COR-L47 (cell line): ENCODE measurements at places on chromosomes 5 and 9.
A peak's percentile ranks its signal among the peaks of the same experiment; 100 is the strongest.

GRCh38 chr9:37144762-37145161 is 24.4 kb downstream of the ZCCHC7 start:
- DNase-seq = no peak

GRCh38 chr9:97299809-97300414 is 7.5 kb upstream of the CCDC180 start:
- no peak for DNase-seq

DNA sequence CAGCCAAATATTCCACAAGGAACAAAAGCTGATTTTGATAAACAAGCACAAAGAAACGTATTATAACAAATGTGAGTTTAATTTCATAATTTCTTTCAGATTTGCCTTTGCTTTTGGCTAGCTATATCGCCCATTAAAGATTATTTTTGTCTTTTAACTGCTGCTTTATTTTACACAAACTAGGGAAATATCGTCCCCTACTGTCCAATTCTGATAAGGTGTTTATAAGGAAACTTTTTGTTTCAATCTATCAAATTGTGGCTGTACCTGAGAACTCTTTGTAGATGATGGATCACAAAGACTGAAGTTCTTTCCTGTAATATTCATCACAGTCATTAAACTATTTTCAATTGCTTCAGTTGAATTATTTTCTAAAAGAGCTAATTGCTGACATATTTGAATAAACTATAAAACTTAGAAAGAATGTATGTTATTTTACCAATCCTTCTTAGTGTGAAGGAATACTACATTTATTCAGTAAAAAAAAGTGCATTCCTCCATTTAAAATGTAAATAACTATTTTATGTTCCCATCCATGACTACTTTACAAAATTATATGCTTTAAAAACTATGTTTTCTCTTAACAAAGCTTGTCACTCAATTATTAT is 431.3 kb upstream of the ITGA1 start:
- peak; percentile 82 for DNase-seq

DNA sequence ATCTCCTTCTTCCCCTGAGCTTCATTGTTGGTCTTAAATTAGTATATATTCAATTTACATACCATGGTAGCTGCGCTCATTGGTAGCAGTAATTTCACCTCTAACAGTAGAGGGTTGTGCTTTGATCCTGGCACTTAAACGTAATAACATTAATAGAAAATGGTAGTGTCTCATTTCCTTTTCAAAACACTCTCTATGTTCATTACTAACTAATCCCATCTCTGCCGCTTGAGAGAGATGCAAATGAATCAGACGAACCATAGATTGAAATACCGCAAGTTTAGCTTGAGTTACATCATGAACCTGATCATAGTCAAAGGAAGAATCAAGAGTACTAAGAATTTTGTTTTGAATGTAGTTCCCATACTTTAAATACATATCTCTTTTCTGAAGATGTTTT is 2.2 kb downstream of the THBS4 start:
- DNase-seq = no peak

- no peak for DNase-seq
These were observed 820.5 kb downstream of the PTPRD start for GRCh38 chr9:9792144-9792857.

- no peak for DNase-seq
These were observed 179.8 kb downstream of the CNTNAP3 start for GRCh38 chr9:39108145-39108544.

GRCh38 chr9:16918920-16919319 is 48.5 kb upstream of the BNC2 start:
- no peak for DNase-seq

DNA sequence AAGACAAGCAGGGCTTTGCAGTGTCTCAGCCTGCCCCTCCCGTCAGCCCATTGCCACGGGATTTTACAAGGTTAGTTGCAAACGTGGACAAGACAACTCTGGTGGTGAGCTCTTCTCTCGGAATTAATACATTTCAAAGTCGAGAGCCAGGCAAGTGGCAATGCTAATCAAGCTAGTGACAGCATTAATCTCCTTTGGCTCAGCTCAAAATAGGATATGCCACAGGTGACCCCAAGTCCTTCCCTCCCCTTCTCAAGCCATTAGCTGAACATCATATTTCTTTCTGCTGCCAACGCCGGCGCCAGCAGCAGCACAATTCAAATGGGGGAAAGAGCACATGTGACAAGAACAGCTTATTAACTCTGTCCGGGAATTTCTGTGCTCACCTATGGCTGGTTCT is 190.1 kb downstream of the ATPSCKMT start:
- DNase-seq = no peak

DNA sequence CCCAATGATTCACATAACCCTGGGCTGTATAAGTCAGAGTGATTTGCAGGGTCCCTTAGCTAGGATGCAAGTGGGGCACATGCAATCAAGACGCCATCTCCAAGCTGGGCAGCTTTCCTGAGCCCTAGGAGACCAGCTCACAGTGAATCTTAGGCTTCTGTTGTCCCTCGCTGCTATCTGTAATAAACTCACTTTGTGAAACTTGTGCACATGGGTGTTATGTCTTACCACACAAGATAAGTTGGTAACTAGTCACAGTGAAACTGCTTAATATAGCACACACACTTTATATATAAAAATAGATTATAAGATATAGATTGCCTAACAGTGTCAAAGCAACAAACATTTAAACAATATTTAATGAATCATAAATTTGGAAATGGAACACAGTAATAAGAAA is 658.5 kb downstream of the SLCO4C1 start:
- no peak for DNase-seq

DNA sequence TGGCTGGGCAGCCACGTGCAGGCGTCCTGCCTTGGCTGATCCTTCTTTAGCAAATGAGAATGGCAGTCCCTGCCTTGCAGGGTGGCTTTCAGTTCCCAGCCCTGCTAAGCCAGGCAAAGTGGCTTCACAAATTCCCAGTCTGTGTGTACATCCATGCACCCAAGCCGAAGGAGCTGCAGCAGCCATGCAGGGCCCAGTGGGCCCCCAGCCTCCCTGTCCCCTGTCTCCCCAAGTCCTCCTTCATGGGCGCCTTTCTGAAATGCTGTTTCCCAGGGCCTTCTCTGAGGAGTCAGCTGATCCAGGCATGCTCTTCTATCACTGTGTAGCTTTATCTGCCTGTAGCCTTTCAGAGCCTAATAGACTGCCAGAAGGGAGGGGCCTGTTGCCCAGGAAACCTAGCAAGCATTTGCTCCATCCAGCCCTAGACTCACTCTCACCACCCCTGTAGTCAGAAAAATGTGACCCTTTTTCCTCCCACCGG is 47.4 kb upstream of the SHC3 start:
- DNase-seq = peak; percentile 9

DNA sequence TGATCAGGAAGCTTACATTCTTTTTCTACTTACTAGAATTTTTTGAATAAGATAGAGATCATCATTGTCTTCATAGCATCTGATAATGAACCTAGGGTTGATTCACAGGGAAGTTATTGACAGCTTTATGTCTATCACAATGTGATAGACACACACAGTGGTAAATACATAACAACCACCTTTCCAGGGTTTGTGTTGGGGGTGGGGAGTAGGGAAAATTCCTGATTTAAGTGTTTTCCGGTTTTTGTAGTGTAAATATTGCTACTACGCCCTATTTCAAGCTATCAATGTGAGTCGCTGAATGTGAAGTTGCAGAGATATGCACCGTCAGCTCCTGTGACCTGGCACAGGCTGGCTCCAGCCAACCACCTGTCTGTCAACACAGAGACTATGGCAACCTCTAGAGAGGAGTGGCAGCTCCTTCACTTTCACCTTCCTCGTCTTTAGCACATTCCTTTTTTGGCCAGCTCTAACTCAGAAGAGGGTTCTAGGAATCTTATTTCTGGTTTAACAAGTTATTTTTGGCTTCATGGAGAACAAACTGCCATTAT is 224.9 kb downstream of the MAT2B start:
- DNase-seq = no peak

GRCh38 chr9:125496313-125496834 is 210.6 kb downstream of the MAPKAP1 start:
- DNase-seq = no peak

DNA sequence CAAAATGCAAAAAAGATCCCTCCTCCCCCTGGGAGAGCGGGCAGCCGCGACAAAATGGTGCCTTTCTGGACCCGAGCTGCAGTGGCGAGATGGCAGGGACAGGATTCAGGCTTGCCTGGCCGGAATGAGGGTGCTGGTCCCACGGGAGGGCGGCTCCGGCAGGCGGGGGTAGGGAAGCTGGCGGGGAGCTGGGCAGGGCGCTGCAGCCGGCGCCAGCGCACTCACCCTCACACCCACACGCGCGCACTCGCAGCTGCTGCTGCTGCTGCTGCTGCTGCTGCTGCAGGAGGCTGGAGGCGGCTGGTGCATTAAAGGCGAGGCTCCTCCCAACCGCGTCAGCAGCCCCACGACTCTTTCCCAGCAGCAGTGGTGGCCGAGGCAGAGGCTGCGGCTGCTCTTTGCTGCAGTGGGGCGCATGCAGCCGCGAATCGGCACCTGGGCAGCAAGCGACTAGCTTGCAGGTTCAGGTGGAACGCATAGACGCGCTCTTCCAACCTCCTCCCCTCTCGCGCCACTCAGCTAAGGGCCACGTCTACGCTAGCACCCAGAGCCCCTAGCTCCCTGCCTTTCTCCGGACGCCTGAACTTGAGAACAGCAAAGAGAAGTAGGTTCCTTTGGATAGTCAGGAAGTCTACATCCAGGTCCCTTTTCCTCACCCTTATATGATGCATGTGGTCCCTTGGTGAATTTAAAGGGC is at the start of gene PPP2R2B:
TSS of gene PPP2R2B (minus strand) at position 282 of the 697 bp plus-strand sequence.
- peak; percentile 71 for DNase-seq

- no peak for DNase-seq
These were observed 10.4 kb downstream of the BASP1 start for GRCh38 chr5:17227868-17228267.

GRCh38 chr5:124743602-124744169 is 2.8 kb downstream of the ZNF608 start:
- no peak for DNase-seq
